Gastroesophageal sphincter (tissue), 4 donors: ENCODE measurements at places on chromosomes 5 and 9.

- no peaks in the 10 kb centered on the region for H3K27me3 ChIP-seq
- H3K4me1 ChIP-seq = no peaks in the 10 kb centered on the region
- H3K36me3 ChIP-seq = no peaks in the 10 kb centered on the region
These were observed 6.6 kb upstream of the AOPEP start for GRCh38 chr9:94719878-94720277.

DNA sequence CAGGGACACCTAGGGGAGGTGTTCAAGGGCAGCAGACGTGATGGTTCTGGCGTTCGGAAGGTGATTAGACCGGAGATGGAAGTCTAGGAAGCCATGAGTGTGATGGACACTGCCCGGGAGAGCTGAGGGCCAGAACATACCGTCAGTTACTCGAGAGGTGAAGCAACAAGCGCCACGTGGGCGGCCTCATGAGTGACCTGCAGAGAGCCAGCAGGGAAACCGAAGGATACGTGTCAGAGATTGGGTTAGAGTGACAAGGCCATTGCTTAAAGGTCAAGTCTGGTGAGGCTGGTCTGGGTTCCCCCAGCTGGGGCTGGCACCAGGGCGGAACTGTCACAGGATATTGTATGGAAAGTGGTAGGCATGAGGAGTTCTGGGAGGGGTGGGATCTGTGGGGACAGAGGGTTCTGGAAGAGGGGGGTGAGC is 60.0 kb downstream of the C9orf50 start:
- H3K36me3 ChIP-seq = no peaks in the 10 kb centered on the region
- no peaks in the 10 kb centered on the region for H3K27me3 ChIP-seq
- H3K4me3 ChIP-seq = no peak overlapping the region

GRCh38 chr9:129775448-129775798 is 22.6 kb upstream of the PTGES start:
- no peaks in the 10 kb centered on the region for H3K27me3 ChIP-seq
- H3K36me3 ChIP-seq = no peaks in the 10 kb centered on the region
- no peak overlapping the region for H3K4me3 ChIP-seq
- ATAC-seq = no peak

GRCh38 chr9:96442491-96442890 is 7.5 kb upstream of the HABP4 start:
- H3K4me1 ChIP-seq = no peaks in the 10 kb centered on the region
- no peak for ATAC-seq

DNA sequence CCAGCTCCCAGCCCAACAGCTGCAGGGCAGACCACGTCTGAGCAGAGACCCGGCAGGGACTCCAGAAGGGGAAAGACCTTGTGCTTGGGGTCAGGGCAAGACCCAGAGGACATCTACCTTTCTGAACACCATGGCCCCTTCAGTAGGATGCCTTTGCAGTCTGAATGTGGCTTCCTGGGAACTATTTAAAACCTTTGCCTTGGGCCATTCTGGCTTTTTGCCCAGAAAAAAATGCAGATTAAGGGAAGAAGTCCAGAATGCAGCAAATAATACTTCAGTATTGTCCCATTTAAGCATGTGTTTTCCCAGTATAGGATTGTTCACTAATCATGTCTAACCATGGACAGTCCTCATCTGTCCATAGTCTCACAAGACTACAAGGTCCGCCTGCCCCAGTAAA is 67.5 kb upstream of the ERCC6L2 start:
- H3K27ac ChIP-seq = peak overlapping the region; percentile 26
- ATAC-seq = no peak
- H3K4me3 ChIP-seq = no peak overlapping the region
- peaks cover 27% of the 10 kb centered on the region for H3K4me1 ChIP-seq
- no peaks in the 10 kb centered on the region for H3K27me3 ChIP-seq

DNA sequence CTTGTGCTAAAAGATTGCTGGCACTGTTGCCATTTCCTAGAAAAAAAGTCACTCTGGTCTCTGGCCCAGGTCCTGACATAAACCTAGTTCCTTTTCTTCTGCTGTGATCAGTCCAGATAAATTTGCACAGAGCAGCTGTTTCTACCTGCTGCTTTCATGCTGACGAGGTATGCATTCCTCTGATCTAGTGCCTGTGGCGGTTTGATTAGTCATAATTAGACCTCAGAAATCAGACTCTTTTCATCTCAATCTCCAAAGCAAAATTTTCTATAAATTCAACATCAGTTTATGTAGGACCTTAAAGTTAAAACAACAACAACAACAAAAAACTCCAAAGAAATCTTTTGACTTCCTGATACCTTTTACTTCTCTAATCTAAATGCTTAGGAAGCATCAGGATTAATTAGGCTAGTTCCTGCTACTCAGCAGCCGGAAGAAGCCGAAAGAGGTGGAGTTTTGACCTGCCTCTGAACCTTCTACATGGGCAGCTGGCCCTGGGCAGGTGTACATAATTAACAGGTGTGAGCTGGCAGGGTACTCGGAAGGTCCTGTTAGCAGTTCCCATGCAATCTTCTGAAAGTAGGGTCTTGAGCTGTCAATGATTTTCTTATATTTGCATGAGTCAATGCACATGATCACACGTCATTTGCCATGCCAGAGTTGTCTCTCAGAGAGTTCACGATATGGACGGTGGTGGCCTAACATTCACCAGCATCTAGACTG is 83.3 kb upstream of the CCDC112 start:
- H3K4me3 ChIP-seq = no peak overlapping the region
- no peaks in the 10 kb centered on the region for H3K36me3 ChIP-seq
- no peak for ATAC-seq
- H3K27ac ChIP-seq = no peak overlapping the region
- peaks cover 14% of the 10 kb centered on the region for H3K4me1 ChIP-seq
